ENCODE measurements at places on chromosomes 4 and X.

- no peak for DNase-seq
Measured at GRCh38 chr4:100294356-100294755, 104.1 kb upstream of the DDIT4L start.

DNA sequence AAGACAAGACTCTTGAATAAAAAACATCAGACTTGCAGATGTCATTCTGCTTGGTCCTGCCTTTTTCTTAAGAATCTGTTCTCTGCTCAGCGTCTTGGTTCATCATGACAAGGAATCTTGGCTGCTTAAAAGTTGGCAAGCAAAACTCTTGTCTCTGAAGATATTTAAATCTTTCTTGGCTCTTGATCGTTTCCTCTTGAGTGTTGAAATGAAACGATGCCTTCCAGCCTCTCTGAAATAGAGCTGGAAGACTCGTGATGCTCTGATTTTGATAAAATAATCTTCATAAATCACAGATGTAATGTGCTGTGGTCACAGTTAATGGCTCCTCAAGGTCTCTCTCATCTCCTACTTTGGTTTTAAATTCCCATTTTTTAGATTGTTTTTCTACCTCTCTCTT is 39.9 kb upstream of the TMEM192 start:
- no peak for DNase-seq

DNA sequence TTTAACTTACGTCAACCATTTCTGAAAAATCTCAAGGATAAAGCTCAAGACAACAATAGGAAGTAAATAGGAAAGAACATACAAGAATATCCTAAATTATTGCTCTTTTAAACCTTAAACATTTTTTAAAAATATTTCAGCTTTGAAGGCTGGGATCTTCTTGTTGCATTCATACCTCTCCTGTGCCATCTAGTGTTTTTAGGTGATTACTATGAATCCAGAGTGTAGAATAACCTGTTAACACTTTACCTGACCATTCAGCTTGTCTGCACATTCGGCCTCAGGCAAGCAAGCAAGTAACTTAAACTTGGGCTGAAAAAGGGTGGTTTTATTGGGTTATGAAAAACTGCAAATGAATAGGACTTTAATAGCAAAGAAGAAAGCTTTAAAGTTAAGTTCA is 507.8 kb upstream of the INTU start:
- no peak for DNase-seq

DNA sequence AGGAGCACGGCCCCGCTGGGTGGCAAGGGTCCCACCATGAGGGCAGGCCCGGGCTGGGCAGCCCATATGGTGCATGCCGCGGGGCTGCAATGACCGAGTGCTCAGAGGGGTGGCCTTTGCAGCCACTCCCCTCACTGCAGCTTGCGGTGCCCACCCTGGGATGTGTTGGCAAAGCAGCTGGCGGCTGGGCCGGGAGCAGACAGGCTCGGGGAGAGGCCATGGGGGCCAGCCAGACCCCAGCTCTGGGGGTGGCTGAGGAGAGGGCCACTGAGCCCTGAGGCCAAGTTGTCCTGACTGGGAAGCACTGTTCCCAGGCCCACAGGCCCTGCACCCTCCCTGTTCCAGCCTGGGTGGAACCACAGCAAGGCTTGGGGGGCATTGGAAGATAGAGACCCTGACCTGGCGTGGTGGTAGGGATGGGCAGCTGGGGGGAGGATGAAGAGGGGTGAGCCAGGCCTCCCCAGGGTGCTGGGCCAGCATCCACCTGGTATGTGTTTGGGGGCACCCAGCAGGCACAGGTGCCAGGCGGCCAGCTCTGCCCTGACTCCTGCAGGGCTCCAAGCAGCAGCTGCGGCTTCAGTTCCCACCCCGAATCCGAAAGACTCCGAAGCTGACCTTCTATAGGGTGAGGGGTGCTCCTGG is 18.4 kb upstream of the RNF4 start:
- DNase-seq: no peak

DNA sequence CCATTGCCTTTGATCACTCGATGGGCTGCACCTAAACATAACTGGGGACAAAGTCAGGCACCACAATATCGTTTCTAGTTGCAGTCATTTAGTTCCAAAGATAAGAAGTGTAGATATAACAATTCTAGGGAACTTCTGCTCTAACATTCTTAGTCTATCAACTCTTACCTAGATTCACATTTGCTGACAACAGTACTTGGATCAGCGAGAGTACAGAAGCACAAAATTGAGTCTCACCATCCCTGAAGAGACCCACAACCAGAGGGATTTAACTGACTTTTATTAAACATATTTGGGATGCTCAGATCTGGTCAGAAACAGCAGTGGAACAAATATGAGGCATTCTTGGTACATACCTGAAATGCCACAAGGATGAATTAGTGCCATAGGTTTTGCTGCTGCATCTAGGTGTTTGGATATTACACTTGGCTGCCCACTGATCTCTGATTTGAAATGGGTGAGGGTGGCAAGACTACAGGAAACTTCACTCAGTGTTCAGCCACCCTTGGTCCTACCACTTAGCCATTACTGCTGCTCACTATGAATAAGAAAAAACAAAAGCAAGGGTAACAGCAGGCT is 28.9 kb upstream of the HUWE1 start:
- DNase-seq: no peak

DNA sequence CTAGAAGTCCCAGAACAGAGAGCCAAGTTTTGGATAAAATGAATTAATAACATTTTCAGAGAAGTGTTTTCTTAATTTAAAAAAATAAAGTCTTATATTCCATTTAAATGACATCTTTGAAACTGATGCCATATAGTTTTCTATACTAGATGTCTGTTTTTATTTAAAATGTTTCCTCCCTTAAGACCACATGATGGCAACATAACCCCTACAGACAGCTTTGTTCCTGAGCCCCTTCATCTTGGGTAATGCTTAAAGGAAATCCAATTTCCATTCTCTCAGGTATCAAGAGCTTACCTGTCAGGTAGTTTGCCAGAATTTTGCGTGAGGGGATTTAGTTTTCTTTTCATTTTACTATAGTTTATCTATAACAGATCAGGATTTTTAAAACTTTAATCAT is 181.4 kb upstream of the UGT8 start:
- DNase-seq: no peak

- DNase-seq: no peak
Measured at GRCh38 chr4:146458594-146458993, 63.1 kb downstream of the SLC10A7 start.

- no peak for DNase-seq
Measured at GRCh38 chr4:5084911-5085475, 33.7 kb downstream of the STK32B start.

GRCh38 chr4:53705151-53705764 is 114.0 kb upstream of the LNX1 start:
- DNase-seq: no peak

GRCh38 chr4:100428051-100428450 is 89.8 kb downstream of the EMCN start:
- no peak for DNase-seq

GRCh38 chr4:3237712-3238560 is 11.0 kb upstream of the MSANTD1 start:
- no peak for DNase-seq

- no peak for DNase-seq
Measured at GRCh38 chrX:10486373-10486772, 134.0 kb downstream of the MID1 start.

DNA sequence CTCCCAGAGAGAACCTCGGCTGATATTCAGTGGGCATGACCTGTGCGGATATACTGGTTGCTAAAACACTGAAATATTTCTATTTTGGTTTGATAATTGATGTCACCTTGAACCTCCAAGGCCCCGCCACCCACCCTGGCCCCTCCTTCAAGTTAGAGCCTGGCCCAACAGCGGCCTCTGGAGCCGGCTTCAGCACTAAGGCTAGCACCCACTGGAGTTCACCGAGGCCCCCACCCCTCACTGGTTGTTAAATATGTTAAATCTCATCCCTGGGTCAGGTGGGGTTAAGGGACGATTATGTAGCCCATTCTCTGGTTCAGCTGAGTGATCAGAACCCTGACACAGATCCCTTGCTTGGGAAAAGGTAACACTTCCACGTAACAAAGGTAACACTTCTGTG is 24.3 kb downstream of the SEL1L3 start:
- no peak for DNase-seq

- no peak for DNase-seq
Measured at GRCh38 chr4:100421361-100421978, 96.4 kb downstream of the EMCN start.

DNA sequence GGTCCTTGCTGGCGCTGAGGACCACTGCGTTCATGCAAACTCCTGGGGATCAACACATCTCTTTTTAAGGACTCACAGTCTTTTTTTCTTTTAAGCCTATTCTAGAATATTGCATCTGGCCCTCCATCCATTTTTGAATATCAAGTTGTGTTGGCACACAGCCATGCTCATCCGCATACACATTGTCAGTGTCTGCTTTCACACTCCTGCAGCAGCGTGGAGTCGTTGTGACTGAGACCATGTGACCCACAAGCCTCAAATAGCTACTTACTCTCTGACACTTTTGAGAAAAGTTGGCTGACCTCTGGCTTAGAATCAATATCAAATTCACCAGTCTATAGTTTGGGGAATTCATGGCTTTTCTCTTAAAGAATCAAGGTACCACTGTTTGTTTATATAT is 191.8 kb upstream of the S100G start:
- no peak for DNase-seq
